ENCODE measurements at places on chromosomes 2 and 18.
A peak's percentile ranks its signal among the peaks of the same experiment; 100 is the strongest.

DNA sequence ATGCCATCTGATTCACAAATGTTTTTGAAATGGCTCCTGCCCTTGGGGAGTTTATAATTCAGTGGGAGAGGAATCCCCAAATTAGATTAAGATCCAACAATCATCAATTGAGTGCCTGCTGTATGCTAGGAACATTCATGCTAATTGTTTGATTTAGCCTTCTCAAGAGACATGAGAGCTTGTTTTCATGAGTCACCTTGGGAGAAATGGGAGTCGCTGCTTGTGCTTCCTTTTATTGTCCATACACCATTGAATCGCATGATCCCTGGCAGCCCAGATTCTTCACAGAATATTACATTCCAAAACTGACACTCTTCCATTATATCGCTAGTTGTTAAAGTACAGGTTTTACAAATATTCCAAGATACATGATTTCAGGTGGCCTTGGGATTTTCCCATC is 106.0 kb upstream of the MAP3K20 start:
- no peak overlapping the region for H3K4me3 ChIP-seq
- no peaks in the 10 kb centered on the region for H3K4me1 ChIP-seq
- DNase-seq, result no peak
- no peak overlapping the region for H3K27ac ChIP-seq

DNA sequence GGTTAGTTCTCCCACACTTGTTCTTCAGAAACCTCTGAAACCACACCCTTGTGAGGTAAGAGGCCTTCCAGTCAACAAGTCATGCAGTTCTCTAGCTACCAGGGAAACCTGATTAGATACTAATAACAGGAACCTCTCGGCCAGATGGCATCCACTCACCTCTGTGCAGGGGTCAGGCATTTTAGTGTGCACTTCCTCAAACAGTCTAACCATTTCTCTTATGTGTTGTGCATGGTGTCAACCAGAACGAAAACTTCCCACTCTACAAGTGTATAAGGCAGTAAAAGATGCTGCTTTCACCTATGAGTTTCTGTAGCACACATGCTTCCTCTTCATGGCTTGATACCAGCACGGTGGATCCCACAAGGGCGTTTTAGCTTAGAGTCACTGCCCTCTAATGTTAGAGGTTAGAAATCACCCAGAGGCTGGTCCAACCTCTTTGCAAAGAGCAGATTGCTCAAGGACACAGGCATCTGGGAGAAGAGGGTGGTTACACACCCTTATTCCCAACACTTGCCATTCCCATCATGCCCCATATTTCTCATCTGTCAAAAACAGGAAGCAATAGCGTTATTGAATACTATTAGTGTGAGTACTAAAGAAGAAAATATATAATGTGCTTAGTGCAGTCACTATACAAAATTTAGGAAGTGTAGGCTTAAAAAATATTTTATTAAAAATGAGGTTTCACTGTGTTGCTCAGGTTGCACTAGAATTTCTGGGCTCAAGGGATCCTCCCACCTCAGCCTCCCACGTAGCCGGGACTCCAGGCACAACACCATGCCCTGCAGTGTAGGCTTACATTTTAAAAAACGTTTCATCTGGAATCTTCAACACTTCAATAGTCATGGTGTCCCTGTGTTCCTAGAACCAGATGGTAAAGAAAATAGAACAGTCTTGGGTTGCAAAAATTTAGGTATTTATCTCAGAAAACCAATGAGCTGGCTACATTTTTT is 34.5 kb upstream of the RAB31 start:
- H3K4me3 ChIP-seq, result no peak overlapping the region
- no peaks in the 10 kb centered on the region for H3K36me3 ChIP-seq
- no peaks in the 10 kb centered on the region for H3K4me1 ChIP-seq
- H3K27me3 ChIP-seq, result no peaks in the 10 kb centered on the region

DNA sequence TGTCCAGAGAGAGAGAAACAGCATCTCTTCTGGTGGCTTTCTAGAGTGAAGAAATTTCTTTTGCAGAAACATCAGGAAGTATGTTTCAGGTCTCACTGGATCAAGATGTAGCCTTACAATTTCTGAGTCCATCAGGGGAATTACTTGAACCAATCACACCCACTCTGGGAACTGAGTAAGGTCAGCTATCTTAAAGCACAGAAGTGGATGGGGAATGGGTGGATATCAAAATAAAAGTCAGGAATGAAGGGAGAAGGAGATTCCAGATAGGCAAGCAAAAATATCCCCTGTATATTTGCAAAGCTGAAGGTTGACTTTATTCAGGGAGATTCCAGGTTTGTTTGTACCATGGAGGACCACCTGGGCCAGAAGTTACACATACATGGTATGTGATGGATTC is 188.0 kb downstream of the CYRIA start:
- no peak overlapping the region for H3K27ac ChIP-seq
- H3K27me3 ChIP-seq, result no peaks in the 10 kb centered on the region
- no peaks in the 10 kb centered on the region for H3K4me1 ChIP-seq
- DNase-seq, result no peak
- no peaks in the 10 kb centered on the region for H3K36me3 ChIP-seq

GRCh38 chr2:124339709-124340108 is 314.6 kb downstream of the CNTNAP5 start:
- H3K27ac ChIP-seq, result no peak overlapping the region
- no peak overlapping the region for H3K4me3 ChIP-seq
- no peaks in the 10 kb centered on the region for H3K27me3 ChIP-seq
- no peaks in the 10 kb centered on the region for H3K36me3 ChIP-seq

GRCh38 chr2:15733867-15734673 is 142.4 kb downstream of the DDX1 start:
- H3K27me3 ChIP-seq, result no peaks in the 10 kb centered on the region
- no peaks in the 10 kb centered on the region for H3K36me3 ChIP-seq
- peaks cover 26% of the 10 kb centered on the region for H3K4me1 ChIP-seq
- DNase-seq, result no peak
- no peak overlapping the region for H3K4me3 ChIP-seq

- peaks cover 4% of the 10 kb centered on the region for H3K36me3 ChIP-seq
- H3K4me3 ChIP-seq, result no peak overlapping the region
- H3K4me1 ChIP-seq, result peaks cover 3% of the 10 kb centered on the region
- DNase-seq, result no peak
Measured at GRCh38 chr18:21593540-21594257, 6.8 kb downstream of the ESCO1 start.

DNA sequence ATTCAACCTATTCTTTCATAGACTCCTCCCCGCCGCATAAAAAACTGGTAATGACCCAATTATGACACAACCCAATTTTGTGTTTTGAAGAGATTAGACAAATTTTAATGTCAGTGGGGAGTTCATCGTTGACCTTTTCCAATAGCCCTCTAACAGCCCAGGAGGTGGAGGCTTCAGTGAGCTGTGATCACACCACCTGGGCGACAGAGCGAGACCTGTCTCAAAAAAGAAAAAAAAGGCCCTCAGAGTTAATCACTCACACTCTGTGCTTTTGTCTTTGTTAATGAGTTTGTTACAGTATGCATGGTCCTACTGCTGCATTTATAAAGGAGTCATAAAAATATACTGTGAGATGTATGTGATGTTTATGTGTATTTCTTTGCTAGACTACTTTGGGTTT is 510.6 kb downstream of the CPS1 start:
- no peak overlapping the region for H3K27ac ChIP-seq
- H3K4me3 ChIP-seq, result no peak overlapping the region
- no peaks in the 10 kb centered on the region for H3K4me1 ChIP-seq

DNA sequence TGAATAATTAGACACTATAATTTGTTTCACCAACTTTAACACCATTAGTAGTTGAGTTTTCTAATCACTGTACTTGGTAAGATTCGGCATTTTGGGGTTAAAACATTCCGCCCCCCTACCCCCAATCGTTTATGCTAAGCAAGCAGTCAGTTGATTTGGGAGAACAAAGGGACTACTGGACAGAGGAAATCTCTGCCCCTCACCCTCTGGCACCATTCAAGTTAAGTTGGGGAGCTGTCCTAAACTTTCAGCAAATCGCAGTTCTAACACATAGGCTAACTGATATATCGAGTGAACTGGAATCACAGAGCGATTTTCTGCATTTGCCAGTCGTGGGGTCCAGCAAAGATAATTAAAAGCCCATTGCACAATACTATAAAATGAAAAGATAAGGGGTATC is 5.6 kb downstream of the KLF7 start:
- no peak overlapping the region for H3K27ac ChIP-seq
- peaks cover 62% of the 10 kb centered on the region for H3K4me1 ChIP-seq
- H3K36me3 ChIP-seq, result no peaks in the 10 kb centered on the region
- no peaks in the 10 kb centered on the region for H3K27me3 ChIP-seq

DNA sequence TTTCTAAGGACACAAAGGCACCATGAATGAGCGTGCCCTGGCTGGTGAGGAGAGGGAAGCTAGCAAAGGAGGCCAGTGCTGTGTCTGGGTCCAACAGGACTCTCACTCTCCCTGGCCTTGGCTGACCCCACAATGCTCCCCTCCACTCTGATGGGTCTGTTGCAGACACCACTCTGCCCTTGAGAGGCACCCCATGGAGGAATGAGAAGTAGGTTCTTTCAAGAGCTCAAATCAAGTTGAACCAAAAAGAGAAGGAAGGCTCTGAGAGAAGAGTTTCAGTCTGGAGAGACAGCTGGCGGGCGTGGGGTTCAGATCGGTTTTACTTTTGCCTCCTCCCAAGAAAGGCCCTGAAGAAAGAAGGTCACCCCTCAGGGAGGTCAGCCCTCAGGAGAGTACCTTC is 18.4 kb downstream of the TMEM247 start:
- no peak for DNase-seq
- H3K27me3 ChIP-seq, result no peaks in the 10 kb centered on the region
- H3K4me1 ChIP-seq, result peaks cover 13% of the 10 kb centered on the region
- H3K4me3 ChIP-seq, result no peak overlapping the region
- H3K27ac ChIP-seq, result peak overlapping the region; percentile 26

DNA sequence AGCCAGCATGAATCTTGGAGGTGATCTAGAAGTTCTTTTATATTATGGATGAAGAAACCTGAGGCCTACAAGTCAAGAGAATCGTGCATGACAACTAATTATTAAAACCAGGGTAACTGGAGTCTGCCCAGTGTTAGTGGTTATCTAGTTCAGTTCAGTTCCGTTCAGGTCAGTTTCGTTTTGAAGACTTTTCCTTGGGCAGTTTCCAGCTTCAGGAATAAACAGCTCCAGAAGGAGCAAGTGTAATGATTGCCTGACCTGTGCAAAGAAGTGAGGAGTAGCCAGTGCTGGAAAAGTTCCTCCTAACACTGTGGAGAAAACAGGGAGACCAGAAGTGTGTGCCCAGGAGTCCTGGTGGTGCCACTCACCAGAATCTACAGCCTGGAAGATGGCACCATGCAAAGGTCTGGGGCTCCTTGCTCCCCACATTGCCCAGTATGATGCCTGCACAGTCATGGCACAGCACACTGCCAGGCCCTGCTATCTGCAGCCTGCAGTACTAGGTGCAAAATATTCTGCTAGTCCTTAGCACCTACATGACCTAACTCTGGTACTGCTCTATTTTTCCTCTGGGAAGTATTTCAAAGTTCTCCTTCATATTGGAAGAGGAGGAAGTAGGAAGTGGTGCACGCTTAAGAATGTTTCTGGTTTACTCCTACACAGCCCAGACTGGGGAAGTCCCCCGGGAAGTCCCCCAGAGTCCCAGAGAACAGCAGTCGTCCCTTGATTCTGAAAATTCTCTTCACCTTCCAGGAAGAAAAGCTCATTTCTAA is 65.8 kb downstream of the SUMO1 start:
- H3K36me3 ChIP-seq, result no peaks in the 10 kb centered on the region
- H3K27me3 ChIP-seq, result peaks cover 6% of the 10 kb centered on the region
- no peak overlapping the region for H3K4me3 ChIP-seq
- H3K27ac ChIP-seq, result no peak overlapping the region

DNA sequence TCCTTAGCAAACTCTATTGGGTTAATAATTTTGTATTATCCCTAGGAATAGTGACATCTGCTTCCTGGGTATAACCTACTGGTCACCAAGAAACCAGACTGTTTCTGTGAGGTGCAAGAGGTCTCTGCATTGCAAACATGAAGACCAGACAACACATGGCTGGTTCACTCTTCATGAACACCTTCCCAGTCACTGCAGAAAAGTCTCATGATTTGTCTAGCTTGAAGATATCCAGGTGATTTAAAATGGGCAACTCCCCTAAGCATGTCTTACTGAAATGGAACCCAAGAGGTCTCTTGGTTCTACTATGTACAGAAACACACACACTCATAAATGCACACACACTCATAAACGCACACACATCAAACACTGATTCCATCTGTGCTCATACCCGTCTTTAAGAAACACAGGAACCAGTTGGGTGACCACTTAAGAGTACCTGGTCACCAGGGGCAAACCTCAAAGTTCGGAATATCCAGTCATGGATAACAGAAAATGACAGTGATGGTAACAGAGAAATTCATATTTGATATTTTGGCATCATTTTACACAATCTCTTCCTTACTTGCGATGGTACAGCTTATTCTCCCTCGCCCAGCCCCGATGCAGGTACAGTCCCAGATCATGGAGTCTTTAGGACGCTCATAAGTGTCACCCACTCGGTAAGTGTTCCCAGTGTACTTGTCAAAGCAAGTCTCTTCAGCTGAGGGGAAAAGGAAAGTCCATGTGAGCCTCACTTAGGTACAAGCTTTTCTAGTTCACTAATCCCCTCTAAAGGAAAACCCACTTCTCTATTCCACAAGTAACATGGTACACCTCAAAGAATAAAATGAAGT is 2.9 kb downstream of the FN1 start:
- H3K27ac ChIP-seq, result no peak overlapping the region
- no peak for DNase-seq
- no peak overlapping the region for H3K4me3 ChIP-seq
- H3K27me3 ChIP-seq, result peaks cover 11% of the 10 kb centered on the region
- no peaks in the 10 kb centered on the region for H3K36me3 ChIP-seq

DNA sequence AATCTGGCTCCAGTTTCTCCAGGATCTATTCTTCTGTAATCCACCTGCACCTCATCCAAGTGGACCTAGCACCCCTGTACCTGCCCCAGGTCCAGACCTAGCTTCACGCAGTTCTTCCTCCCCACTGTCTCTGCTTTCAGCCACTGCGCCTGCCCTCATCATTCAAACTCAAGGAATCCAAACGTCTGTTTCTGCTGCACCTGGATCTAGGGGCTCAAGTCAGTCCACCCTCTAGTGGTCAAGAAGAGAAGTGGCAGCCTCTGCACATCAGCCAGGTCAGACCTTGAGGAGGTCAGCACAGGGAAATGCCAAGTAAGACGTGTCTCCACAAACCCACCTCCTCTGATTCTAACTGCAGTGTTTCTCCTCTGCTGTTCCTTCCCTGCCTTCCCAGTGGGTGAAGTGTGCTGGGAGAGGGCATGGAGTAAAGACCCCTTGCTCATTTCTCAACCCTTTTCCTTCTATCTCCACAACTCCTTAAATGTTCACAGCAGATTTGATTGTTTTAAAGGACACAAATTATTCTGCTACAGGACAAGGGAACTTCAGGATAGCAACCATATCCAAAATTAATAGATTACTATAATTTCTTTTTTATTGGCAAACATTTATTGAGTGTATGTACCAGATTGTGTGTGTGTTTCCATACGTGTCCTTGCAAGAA is 8.6 kb upstream of the RNF152 start:
- DNase-seq, result no peak
- H3K4me1 ChIP-seq, result no peaks in the 10 kb centered on the region
- no peak overlapping the region for H3K4me3 ChIP-seq
- H3K27ac ChIP-seq, result no peak overlapping the region

GRCh38 chr18:13982126-13982525 is 66.8 kb upstream of the MC2R start:
- H3K4me3 ChIP-seq, result no peak overlapping the region
- no peak overlapping the region for H3K27ac ChIP-seq
- H3K36me3 ChIP-seq, result no peaks in the 10 kb centered on the region
- H3K27me3 ChIP-seq, result no peaks in the 10 kb centered on the region
- DNase-seq, result no peak

- H3K4me1 ChIP-seq, result no peaks in the 10 kb centered on the region
- H3K27me3 ChIP-seq, result peaks cover 18% of the 10 kb centered on the region
- H3K27ac ChIP-seq, result no peak overlapping the region
- H3K36me3 ChIP-seq, result no peaks in the 10 kb centered on the region
- no peak for DNase-seq
Measured at GRCh38 chr2:45637440-45637839, 14.0 kb upstream of the PRKCE start.
